ENCODE measurements at places on chromosomes 5 and 9.

GRCh38 chr5:123089914-123090660 is 1.0 kb downstream of the PRDM6 start:
- DNase-seq: no peak

DNA sequence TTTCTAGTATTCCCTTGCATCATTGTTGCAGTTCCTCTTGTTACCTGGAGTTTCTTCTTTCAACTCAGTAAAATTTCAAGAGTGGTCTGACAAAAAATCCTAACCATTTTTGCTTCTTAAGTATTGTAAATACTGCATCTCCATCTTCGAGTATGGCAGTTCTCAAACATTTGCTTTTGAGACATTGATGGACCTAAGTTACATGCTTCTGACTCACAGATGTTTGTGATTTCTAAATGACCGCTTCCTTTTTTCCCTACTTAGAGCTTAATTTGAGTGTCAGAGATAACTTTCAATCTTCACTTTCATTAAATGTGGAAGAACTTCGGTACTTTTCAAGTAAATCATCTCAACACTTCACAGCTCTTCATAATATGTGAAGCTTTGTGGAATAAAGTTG is 4.2 kb downstream of the UHRF2 start:
- DNase-seq: no peak

DNA sequence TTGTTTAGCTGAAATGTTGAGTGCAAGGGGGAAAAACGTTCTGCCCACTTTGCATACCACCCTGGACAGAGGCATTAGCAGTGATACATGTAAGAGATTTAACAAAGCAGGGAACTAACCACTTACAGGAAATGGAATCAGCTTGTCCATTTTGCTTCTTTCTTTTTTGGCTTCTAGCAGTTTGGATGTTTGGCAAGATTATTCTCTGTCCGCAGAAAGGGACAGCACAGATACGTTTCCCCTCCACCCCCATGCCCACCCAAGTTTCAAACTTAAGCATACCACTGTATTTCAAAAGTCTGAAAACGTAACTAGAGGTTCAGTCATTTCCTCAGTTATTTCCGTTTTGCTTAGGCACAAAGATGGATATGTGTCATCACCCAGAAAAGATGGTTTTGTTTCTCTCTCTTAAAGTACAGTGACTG is 118.4 kb downstream of the GDNF start:
- no peak for DNase-seq

DNA sequence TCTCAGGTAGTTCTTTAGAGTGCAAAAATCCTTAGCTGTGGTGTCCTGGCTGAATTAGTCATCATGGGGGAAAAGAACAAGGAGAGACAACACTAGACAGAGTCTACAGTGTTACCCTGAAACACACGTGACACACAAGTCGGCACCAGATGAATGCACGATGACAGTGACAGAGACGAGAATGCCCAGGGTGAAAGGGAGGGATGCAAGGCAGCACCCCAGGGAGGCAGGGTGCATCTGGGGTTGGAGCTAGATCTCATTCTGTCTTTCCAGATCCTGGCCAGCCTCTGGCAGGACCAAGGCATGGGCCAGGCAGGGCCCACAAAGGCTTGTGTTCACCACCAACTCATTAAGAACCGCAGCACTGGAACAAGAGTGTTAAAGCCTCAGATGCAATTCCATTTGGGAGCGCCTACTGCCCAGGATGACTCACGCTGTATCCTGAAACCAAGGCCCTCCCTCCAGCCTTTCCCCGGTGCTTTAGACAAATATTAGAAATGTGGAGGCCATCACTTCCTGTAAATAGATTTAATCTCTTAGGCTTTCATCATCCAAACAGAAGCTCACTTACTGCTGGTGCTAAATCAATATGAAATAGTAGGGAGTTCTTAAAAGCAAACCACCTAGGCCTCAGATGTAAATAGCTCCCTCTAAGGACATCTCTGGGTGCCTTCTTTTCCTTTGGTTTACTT is 56.1 kb downstream of the IRX2 start:
- DNase-seq: no peak

- no peak for DNase-seq
Observed at GRCh38 chr5:59186623-59187022, 603.7 kb downstream of the RAB3C start.
